Type B pancreatic cell (in vitro differentiated cells): ENCODE measurements at places on chromosomes 6 and 20. TPM values are rescaled to one million over a fixed set of nuclear protein-coding genes. Genes with fewer than 3 reads are reported as not detected.

GRCh38 chr6:148565930-148566663 is 180.7 kb upstream of the UST start:
- no peak for DNase-seq
- no peak overlapping the region for H3K27ac ChIP-seq
- no peaks in the 10 kb centered on the region for H3K4me1 ChIP-seq
- no peaks in the 10 kb centered on the region for H3K36me3 ChIP-seq

Gene SLC17A1
- total RNA-seq: 0.85 and 1.2 TPM in 2 replicates

DNA sequence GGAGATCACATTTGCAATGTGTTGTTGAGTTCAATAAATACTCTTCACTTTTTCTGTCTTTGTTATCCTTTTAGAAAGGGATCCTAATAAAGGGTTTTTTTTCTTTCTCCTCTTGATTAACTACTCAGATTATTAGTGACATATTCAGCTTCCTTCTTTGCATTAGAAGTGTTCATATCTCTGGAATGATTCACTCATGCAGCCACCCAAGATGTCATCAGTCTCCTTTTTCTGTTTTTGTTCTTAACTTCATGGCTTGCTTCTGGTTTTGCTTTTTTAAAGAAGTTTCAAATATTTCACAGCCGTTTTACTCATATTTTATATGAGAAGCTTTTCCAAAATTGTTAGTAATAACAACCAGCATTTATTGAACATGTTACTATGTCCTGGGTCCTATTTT is 187.6 kb downstream of the TMEM242 start:
- peaks cover 24% of the 10 kb centered on the region for H3K36me3 ChIP-seq
- H3K4me1 ChIP-seq: no peaks in the 10 kb centered on the region
- DNase-seq: no peak
- no peaks in the 10 kb centered on the region for H3K27me3 ChIP-seq
- no peak overlapping the region for H3K27ac ChIP-seq

DNA sequence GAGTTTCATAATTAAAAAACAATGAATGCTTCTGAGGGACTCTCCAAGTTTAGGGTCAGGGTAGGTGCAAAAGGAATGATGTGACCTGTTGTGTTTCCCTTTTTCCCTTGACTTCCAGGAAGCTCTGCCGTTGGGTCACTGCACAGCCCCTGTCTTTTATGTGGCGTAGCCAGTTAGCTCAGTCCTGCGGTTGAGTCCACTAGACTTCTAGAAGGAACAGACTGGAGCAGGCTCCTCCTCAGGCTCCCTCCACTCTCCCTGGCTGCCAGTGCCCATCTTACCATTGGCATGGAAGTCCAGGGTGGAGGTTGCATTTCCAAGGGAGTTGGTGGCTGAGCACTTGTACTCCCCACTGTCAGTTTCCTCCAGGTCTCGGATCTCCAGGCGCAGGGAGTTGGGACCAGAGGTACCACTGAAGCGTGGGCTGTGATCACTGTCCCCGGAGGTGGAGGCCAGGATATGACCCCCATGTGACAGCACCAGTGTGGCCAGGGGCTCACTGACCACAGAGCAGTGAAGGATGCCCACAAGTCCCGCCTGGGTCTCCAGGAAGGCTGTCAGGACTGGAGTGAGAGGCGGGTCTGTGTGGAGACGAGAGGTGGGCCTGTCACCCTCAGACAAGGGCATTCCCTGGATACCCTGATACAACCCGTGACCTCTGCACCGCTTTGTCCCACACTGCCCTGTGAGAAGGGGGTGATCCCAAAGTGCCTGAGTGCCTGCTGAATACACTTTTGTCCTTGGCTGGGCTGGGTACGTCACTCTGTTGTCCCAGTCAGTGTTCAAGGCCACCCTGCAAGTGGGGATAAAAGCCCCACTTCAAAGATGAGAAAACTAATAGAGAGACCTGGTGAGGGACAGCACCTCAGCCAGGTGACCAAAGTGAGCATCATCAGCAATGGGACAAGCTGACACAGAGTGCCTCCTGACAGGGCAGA is 11.1 kb downstream of the SIGLEC1 start:
- H3K4me1 ChIP-seq: no peaks in the 10 kb centered on the region

Gene TRDN
- 0.34 and 1.3 TPM in 2 replicates for total RNA-seq

Gene SPATS1
- total RNA-seq: not detected in 2 replicates
